ENCODE measurements at places on chromosomes 7 and 10.

DNA sequence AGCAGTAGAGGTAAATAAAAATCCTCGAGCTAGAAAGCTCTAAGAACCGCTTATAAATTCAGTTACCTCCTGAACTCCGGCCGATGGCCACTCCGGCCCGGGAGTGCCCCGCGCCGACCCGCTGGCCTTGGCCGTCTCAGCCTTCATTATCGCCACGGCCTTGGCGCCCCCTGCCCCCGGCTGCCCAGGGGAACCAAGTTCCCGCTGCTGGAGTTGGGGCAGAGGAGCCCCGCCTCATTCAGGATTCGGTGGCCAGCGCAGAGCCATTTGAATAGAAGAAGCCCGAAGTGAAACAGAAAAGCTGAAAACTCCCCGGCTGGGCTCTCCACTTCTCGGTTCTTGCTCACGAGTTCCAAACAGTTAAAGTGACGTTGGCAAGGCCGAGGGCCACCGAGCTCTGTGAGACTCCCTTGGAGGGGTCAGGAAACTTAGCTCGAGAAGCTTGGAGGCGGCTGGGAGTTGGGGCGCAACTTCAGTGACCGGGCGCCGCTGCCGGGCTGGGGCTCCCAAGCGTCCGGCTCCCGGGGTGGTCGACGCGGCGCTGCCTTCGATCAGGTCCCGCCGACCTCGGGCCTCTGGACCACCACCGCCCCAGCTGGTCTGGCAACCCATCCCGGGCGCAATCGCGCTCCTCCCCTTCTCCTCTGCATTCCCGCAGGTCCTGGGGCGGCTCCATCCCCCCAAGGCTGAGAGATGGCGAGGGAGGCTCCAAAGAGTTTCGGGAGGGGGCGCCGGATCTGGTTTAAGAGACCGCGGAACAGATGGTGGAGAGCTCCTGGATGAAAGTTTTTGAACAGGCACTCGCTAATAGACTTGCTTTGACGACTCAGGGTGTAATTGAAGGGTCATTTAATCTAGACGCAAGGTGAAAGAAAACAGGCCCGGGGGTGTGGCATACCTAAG lies 5.8 kb upstream of the FEZF1 start:
- no peak for DNase-seq

- no peak for DNase-seq
Measured at GRCh38 chr10:28711041-28711440, 33.7 kb downstream of the BAMBI start.

GRCh38 chr7:78879206-78879605 lies 574.3 kb downstream of the MAGI2 start:
- DNase-seq, result no peak

GRCh38 chr7:145088111-145088745 lies 252.4 kb upstream of the TPK1 start:
- DNase-seq, result no peak

GRCh38 chr7:122304996-122305421 lies 459 bp upstream of the FEZF1 start:
- no peak for DNase-seq

DNA sequence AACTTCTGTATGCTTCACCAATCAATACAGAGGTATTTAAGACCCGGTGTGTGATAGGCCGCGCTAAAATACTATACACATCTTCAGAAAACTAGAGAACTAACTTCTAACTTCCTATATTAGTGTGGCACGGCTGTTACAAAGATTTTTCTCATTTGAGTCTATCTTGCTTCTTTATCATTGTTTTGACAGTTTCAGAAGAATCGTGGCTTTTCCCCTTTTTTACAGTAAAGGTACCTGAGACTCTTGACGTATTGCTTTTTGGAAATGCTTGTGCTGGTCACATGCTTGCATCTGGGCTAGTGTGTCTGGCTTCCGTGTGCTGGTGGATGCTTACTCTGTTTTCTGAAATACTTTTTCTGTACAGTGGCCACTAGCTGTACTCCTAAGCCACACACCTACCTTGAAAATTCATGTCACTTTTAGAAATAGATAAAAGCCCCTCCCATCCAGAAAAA lies 12.7 kb downstream of the IKZF1 start:
- DNase-seq, result peak; percentile 87

DNA sequence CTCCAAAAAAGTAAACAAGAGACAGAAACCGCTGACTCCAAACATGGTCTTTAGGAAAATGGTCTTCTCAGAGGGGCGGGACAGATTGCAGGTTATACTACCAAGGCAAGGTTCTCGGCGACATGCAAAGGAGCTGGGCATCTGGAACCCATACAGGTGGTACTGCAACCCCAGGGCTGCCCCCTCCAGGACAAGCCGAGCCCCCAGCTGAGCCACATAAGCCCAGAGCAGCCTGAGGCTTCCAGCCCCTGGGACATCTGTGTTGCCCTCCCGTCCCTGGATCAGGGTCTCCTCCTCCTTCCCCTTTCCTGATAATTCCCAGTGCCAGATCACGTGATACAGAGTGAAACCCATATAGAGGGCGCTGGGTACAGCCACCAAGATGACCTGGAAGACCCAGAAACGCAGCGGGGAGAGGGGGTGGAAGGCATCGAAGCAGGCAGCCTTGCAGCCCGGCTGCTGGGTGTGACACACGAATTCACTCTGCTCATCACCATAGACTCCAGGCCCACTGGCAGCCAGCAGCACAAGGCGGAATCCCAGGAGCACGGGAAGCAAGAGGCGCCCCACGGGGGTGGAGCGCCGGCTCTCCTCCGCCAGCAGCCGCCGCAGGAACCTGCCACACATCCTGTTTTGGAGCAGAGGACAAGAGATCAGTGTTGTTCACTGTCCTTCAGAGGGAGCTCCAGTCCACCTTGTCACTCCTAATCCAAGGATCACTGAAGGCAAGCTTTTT lies at the start of gene GJC3:
Gene GJC3 (minus strand): TSS at position 627 of the 736 bp plus-strand sequence. CDS start 0 bp downstream, at position 627.
- DNase-seq, result peak; percentile 36

DNA sequence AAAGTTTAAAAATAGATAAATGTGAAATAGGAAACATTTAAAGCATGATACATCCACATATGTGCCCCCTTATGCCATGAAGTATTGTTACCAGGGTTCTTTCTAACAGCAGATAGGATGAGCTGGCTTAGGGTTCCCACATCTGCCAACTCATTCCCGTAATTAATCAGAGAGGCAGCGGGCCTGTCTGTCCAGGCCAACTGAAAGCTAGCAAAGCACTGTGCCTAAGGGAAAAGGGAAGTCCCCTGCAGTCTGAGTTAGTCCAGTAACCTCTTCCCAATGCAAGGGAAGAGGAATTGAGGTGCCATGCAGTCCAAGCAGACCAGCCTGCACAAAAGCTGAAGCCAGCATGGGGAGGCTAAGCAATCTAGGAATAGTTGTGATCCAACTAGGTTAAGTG lies 18.3 kb upstream of the ZC3HAV1L start:
- DNase-seq, result no peak

- no peak for DNase-seq
Measured at GRCh38 chr7:92914645-92915044, 78.3 kb upstream of the CDK6 start.

DNA sequence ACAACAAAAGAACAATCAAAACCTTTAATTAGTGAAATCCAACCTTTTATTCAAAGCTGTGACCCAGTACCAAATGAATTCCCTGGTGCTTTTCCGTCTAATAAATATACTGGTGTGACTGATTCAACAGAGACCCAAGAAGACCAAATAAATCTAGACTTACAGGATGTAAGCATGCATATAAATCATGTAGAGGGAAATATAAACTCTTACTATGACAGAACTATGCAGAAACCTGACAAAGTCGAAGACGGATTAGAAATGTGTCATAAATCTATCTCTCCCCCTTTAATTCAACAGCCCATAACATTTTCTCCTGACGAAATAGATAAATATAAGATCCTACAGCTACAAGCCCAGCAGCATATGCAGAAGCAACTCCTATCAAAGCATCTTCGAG lies 540.6 kb upstream of the TEX47 start:
- DNase-seq, result no peak

DNA sequence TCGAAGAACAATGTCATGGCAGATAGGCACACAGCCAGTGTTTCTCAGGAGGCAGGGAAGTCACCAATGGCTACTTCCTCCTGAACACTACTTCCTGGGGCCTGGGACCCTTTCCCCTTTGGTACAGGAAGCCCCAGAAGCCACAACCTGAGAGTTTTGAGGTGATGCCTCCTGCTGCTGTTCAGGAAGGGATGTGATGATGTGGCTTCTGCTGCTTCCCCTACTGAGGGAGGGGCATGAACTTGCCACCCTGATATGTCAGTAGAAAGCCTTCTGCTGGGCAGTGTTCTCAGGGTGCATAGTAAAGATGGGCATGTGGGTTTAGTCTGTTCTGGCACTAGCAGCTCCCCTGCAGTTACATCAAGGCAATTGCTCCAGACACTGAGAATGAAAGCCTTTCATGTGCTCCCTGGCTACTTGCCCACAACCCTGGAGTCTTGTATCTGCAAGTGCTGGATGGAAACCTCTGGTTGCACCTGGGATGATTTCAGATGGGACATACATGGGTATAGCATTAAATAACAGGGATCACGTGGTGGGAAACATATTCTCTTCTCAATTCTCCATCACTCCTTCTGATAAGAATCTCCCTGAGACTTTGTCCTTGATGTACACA lies 69.3 kb downstream of the ADRA2A start:
- no peak for DNase-seq

DNA sequence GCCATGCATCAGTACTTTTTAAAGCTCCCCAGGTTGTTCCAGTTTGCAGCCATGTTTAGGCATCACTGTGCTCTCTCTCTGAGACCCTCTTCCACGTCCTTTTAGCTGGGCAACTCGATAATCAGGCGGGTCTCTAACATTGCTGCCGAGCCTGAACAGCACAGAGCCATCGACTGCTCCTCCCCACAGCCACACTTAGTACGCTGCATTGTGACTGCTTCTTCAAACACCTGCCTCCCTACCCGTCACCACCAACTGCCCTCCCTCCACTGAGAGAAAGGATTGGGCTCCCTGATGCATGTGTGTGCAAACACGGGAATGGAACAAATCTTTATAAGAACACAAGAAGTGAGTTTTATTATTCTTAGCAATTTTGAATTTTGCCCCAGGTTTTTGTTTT lies 11.4 kb upstream of the TACR2 start:
- no peak for DNase-seq

- no peak for DNase-seq
Measured at GRCh38 chr7:54823776-54824175, 64.8 kb upstream of the SEC61G start.

- no peak for DNase-seq
Measured at GRCh38 chr10:65335311-65335710, 1590.5 kb upstream of the LRRTM3 start.

DNA sequence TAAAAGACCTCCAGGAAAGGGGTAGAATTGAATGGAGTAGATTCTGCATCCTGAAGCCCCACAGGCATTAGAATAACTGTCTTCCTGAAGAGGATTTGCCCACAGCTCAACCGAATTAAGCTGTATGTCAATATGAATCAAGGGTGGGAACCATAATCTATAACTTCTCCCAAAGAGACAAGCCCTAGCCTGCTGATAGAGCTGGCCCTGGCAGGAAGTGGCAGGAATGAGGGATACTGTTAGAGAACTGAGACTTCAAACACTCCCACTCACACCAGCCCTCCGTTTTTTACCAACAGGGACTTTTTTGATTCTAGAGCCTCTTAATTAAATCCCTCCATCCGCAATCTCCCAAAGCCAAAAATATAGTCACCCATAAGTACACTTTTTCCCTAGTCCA lies 12.2 kb upstream of the DUSP5 start:
- no peak for DNase-seq

DNA sequence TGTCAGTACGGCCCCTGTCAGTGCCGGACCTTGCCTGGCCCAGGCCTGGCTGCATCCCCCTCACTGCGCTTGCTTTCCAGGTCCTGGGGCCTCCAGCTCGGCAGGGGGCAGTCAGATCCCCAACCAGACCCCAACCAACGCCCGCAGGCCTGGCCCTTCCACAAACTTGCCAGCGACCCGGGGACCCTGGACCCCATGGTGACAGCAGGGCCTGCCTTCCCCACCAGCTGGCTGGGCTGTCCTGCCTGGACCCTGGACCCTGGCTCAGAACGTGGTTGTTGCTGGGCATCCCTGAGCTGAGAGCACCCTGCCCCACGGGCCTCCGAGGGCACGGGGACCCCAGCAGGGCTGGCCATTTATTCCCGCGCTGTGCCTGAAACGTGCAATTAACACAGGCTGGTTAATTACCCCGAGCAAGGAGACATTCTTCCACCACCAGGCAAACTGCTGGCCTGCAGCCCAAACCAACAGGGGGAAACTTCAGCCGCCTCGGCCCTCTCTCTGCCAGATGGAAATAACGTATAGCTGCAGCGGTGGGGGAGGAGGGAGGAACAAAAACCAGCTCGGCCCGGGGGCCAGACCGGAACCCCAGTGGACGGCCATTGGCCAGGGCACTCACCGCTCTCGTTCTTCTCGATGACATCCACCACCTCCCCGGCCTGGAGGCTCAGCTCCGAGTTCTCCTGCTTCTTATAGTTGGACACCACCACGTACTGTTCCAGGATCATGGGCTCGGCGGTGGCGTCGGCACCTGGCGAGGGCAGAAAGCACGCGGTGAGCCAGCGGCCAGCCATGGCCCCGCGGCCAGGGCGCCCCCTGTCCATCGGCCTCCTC lies 167.1 kb downstream of the NEURL1 start:
- DNase-seq, result no peak

GRCh38 chr7:64869121-64869725 lies 33.9 kb upstream of the ZNF273 start:
- DNase-seq, result no peak

DNA sequence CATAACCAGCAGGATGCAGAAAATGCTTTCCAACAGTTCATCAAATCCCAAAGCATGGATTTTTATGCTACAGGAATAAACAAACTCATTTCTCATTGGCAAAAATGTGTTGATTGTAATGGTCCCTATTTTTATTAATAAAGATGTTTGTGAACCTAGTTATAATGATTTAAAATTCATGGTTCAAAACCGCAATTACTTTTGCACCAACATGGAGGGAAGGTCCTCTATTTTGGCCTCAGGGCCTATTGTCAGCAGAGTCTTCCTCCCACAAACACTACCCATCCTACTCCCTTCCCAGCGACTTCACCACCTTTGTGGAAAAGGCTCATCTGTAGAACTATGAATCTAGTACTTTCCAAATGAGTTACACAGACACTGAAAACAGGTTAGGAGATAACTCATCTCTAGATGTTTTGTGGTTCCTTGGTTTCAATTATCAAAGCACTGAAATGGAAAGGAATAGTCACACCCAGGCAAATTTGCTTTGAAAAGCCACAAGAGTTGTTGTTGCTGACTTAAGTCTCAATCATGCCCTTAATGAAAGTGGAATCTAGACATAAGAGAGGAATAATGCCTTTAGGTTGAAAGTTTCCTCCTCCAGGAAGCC lies 59.4 kb upstream of the FRMD4A start:
- DNase-seq, result peak; percentile 35

DNA sequence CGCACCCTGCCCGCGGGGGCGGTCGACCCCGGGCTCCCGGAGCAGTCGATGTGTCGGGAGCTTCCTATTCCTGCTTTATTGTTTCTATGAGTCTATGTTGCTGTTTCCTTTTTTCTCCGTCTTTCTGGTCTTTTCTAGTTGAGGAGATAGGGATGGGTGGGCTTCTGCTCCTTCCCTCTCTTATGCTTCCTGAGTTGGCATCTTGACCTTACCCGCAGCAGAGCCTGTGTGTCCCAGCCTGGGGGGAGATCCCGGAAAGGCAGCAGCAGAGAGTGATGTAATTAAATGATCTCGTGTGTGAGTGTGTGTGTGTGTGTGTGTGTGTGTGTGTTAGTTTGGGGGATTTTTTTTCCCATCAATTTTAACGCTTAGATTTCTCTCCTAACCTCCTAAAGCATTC lies 486 bp upstream of the SORCS1 start:
- no peak for DNase-seq

- no peak for DNase-seq
Measured at GRCh38 chr7:126228356-126229061, 1024.2 kb downstream of the GRM8 start.

GRCh38 chr7:30475580-30475979 lies 3.0 kb downstream of the NOD1 start:
- DNase-seq, result no peak

- no peak for DNase-seq
Measured at GRCh38 chr10:2487921-2488320, 579.4 kb upstream of the PFKP start.
